ENCODE measurements at places on chromosomes 5 and 9. TPM values are rescaled to one million over a fixed set of nuclear protein-coding genes. Genes with fewer than 3 reads are reported as not detected.

DNA sequence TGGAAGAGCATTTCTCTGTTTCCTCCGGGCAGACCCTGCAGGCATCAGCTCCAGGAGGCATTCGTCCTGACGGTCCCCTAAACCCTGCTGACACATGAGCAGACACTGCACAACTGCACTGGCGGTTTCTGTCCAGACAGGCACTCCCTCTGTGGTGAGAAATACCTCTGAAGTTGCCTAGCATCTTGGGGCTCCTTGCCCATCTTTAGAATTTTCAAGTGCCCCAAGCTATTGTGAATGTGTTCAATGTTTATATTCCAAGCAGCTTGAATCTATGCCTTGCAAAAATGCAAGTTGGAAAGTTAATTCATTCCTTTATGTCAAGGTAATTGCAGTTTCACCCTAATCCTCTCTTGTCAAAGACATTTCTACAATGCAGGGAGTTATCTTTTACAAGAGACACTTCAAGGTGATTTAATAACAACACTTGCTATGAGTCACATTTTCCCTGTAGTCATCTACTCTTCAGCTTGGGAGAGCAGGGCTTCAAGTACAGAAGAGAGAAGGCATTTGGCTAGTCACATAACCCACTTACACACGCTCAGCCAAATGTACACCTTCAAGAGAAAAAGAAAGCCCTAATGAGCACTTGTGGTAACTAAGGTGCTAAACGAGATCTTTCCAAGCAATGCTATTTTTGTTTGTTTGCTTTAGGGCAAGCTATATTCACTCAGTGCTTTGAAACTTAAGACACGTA lies 302.5 kb downstream of the MLLT3 start:
- no peak overlapping the region for H3K27ac ChIP-seq
- H3K36me3 ChIP-seq: no peaks in the 10 kb centered on the region
- H3K4me1 ChIP-seq: peaks cover 44% of the 10 kb centered on the region
- DNase-seq: no peak

ZNF366 gene
- polyA plus RNA-seq: not detected

C1QTNF3 gene
- polyA plus RNA-seq: 0.52 TPM

DNA sequence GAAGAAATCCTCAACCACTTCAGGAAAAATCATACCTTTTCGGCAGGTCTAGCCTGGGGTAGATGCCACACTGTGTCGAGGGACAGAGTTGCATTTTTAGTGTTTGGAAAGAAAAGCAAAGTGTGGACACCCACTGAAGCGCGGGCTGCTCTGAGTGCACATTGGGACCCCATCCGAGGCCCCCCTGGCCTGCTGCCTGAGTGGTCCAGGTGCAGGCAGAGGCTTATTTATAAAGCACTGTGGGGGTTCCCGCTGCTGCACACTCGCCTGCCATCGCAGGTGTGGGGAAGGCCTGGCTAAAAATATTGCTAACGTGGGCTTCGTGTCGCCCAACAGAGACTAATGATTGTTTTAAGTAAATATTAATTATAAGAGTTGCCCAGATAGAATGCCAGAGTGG lies 119.4 kb downstream of the CRB2 start:
- no peak for DNase-seq
- no peak overlapping the region for H3K27ac ChIP-seq
- no peak overlapping the region for H3K4me3 ChIP-seq
- no peaks in the 10 kb centered on the region for H3K4me1 ChIP-seq
- no peaks in the 10 kb centered on the region for H3K36me3 ChIP-seq
- no peaks in the 10 kb centered on the region for H3K27me3 ChIP-seq

- H3K27ac ChIP-seq: peak overlapping the region; percentile 58
- no peak overlapping the region for H3K4me3 ChIP-seq
- peaks cover 41% of the 10 kb centered on the region for H3K4me1 ChIP-seq
- H3K36me3 ChIP-seq: peaks cover 9% of the 10 kb centered on the region
- H3K27me3 ChIP-seq: no peaks in the 10 kb centered on the region
Observed at GRCh38 chr5:131357739-131358561, 94.1 kb downstream of the CDC42SE2 start.

GRCh38 chr9:115946530-115946929 lies 207.1 kb upstream of the PAPPA start:
- no peak for DNase-seq
- no peak overlapping the region for H3K4me3 ChIP-seq
- H3K36me3 ChIP-seq: no peaks in the 10 kb centered on the region
- no peak overlapping the region for H3K27ac ChIP-seq
- H3K4me1 ChIP-seq: no peaks in the 10 kb centered on the region

GRCh38 chr5:92309336-92309991 lies 926.3 kb upstream of the ARRDC3 start:
- no peak overlapping the region for H3K27ac ChIP-seq
- DNase-seq: no peak
- no peak overlapping the region for H3K4me3 ChIP-seq
- H3K36me3 ChIP-seq: no peaks in the 10 kb centered on the region

DNA sequence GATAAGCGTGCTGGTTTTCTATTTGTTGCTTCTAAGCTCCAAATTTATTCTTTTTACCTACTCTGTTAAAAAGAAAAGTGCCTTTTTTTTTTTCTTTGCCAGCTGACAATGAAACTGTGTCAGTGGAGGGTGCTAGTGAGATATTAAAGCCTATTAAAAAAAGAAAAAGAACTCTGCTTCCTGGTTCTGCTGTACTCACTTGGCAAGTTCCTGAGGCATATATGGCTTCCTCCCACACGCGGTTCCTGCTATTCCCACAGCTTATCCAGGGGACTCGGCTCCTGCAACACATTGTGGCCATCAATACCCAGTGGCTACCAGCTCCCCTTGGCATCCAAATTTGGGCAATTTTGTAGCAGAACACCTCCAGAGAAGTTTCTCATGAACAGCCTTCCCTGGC lies 1977.7 kb upstream of the CDH9 start:
- H3K36me3 ChIP-seq: no peaks in the 10 kb centered on the region
- no peak overlapping the region for H3K4me3 ChIP-seq
- no peak overlapping the region for H3K27ac ChIP-seq
- DNase-seq: no peak

GRCh38 chr5:43729846-43730478 lies 127.0 kb downstream of the NNT start:
- H3K27me3 ChIP-seq: no peaks in the 10 kb centered on the region
- H3K4me3 ChIP-seq: no peak overlapping the region
- H3K36me3 ChIP-seq: no peaks in the 10 kb centered on the region
- no peak overlapping the region for H3K27ac ChIP-seq
- H3K4me1 ChIP-seq: no peaks in the 10 kb centered on the region

PCDHGA2 gene
- polyA plus RNA-seq: not detected
